ENCODE measurements at places on chromosomes 12 and 14. TPM values are rescaled to one million over a fixed set of nuclear protein-coding genes. Genes with fewer than 3 reads are reported as not detected.

Gene ARHGDIB
- 23.0 TPM for total RNA-seq

Gene PGF
- total RNA-seq = 8.6 TPM

Gene MGP
- total RNA-seq = 97.7 TPM

Gene TDRD9
- total RNA-seq = 1.0 TPM

Gene OTOGL
- total RNA-seq = 0.41 TPM

Gene GDF3
- not detected for total RNA-seq

Gene AKAP6
- 230 TPM for total RNA-seq

Gene AKAP3
- total RNA-seq = 0.21 TPM

Gene FAM90A1
- not detected for total RNA-seq

Gene ANAPC5
- 198 TPM for total RNA-seq

Gene SIX6
- not detected for total RNA-seq

Gene YEATS4
- 11.1 TPM for total RNA-seq
